SJSA1 (cell line): ENCODE measurements at places on chromosomes 6 and 20. TPM values are rescaled to one million over a fixed set of nuclear protein-coding genes. Genes with fewer than 3 reads are reported as not detected.
A peak's percentile ranks its signal among the peaks of the same experiment; 100 is the strongest.

GRCh38 chr6:119043265-119043664 is 35.2 kb downstream of the FAM184A start:
- DNase-seq = no peak

DNA sequence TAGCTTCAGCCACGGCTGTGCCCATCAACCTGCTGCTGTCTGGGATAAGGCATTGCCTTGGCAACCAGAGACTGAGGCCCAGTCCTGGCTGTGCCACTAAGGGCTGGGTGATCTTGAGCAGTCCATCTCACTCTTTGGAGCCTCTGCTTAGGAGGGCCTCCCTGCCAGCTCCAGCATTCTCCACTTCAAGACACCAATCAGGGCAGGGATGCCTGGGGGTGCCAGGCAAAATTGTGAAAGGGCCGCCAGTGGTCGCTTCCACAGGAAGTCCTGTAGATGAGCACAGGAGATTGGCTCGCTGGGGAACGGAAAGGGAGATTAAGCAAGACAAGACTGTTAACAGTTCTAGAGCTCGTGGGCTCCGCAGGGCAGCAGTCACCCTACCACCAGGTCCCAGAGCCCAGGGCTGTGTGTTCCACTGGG is at the start of gene RAB44:
Gene RAB44 (plus strand): TSS at position 346 of the 423 bp plus-strand sequence. CDS start 6,410 bp downstream, outside the sequence.
- DNase-seq = no peak

DNA sequence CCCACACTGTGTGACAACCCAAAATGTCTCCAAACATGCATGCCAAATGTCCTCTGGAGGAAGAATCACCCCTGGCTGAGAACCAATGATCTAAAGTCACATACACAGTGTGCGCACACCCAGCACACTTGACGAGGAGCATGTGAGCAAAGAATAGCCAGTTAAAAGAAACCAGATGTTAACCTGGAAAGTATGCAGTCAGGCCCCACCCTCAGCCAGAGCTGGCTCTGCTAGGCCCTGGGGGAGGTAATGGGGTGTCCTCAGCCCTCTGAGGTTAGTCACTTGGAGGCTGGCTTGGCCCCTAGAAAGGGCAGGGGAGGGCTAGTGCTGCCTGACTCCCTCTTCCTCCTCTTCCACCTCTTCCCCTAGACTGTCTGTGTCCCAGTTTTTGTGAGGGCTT is 15.2 kb upstream of the GUCA1A start:
- DNase-seq = no peak

GRCh38 chr6:164345806-164346496 is 931.4 kb downstream of the QKI start:
- no peak for DNase-seq

- no peak for DNase-seq
Measured at GRCh38 chr6:115551527-115551926, 509.2 kb downstream of the FRK start.

DNA sequence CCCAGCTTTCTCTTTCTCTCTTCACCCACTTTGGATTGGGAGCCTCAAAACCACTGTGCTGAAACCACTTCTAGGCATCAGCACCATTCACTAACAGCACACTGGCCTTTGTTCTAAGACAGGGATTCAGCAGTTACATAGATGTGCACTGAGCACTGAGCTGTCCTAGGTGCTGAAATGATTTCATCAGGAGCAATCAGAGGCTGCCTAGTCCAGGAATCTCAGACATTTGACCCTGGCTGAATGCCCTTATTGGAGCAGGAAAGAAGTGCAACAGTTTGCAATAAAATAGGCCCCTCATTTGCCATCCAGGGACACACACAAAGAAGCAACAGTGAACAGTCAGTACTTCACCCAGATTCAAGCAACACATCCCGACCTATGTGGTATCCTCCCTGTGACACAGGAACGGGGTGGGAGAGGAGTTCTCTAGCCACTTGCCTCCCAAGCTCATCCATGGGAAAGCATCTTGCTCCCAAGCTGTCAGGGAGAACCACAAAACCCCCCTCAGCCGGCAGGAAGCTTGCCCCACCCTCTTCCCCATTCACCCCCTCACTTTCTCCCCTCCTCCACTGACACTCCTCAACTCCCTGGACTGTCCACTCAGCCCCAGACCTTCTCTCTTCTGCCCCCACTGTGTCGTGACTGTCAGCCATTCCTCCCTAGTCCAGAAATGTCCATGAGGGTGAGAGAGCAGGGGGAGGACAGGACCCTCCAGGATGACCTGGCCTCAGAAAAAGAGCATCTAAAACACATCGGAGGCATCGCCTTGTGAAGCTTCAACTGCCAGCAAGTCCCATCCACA is 304.4 kb downstream of the PREX1 start:
- DNase-seq = peak; percentile 11

The SH3BGRL2 gene
- total RNA-seq = 4.7 and 6.8 TPM in 2 replicates

- DNase-seq = no peak
Measured at GRCh38 chr20:1890469-1891262, 4.5 kb upstream of the SIRPA start.

DNA sequence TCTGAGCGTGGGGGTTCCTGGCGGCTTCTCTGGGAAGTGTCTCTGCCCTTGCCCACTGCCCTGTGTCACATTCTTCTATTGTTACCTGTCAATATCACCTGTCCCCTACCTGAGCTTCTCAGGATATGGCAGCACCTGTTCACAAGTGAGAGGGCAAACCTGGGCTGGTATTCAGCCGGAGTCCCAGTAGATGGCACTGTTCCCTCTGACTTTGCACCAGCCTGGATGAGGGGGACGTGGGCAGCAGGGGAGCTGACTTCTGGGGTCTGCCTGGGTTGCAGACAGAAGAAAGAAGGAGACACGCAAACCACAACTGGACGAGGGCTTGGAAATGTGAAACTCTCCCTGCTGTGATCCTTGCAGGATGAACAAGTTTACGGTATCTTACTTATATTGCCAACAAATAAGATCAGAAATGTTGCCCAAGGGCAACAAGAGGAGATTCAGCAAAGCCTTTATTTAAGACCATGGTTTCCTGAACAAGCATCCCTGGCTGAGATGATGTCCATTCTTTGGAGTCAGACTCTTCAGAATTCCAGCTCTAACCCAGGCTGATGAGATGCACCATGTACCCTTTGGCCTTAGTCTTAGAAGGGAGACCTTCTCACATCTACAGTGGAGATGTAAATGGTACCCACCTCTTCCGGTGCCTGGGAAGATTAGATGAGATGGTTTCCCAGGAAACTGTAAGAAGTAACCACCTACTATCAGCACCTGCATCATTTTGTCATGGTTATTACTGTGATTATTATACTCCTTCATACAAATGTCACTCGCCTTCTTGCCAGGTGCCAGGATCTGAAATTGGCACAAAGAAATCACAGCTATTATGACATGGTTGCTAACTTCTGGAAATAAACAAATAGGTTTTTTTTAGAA is 400.0 kb upstream of the CDH4 start:
- no peak for DNase-seq

- DNase-seq = no peak
Measured at GRCh38 chr20:61911824-61912223, 153.9 kb downstream of the TAF4 start.

DNA sequence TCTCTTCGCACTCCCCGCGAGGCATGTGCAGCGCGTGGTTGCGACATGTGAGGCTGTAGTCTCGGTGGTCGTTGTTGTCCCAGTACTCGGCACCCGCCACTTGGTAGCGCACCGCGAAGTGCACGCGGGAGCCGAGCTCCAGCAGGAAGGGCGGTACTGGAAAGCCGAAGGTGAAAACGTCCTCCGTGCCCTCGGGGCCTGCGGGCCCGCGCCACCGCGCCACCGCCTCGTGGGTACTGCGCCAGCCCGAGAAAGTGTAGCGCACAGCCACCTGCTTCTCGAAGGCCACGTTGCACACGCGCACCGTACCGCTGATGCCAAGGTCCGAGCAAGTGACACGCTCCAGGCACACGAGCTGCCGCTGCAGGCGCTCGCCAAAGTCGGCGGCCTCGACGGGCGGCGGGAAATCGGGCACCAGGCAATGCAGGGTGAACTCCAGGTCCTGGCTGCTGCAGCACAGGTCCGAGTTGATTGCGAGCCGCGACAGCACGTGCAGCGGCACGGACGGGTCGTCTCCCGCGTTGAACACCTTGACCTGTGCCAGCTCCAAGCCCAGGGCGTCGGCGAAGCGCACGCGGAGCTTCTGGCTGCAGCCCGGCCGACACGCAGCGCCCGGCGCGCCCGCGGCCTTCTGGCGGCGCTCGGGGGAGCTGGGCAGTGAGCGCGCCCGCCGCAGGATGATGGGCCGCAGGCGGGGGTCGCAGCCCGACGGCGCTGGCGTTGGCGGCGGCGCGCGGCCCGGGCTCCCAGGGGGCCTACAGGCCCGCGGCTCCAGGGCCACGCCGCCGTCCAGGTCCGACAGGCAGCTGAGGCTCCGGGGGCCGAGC is 840 bp downstream of the PPP1R3D start:
- no peak for DNase-seq

DNA sequence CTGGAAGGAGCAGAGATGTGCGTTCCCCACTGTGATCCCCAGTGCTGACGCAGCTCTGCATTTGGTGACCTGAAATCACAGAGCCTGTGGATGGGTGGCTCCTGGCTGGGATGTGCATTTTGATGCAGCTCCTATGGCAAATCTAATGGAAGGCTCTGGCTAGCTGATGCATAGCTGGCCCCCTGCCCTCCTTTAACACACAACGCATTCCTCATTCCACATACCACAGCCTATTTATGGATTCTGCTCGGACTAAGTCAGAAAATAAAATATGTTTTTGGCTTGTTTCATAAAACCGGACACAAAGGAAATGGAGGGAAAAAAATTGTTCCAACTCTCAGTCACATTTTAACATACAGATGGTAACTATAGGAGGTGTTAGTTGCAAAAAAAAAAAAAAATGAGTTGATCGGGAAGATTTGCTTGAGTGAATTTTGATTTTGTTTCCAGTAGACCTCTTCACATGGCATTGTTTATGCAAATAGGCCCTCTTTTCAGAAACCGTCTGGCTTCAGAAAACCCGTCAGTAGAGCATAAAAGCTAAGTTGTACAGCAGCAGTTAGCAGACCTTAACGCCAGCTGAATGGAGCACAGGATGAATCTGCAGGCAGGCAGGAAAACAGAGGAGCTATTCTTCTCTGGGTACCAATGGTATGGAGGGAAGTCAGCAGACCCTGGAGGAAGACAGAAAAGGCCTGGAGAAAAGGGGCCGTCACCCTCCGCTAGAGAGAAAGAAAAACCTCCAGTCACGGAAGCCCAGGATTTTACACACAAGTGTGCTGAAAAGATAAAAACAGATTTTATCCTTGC is 215.4 kb downstream of the HDGFL1 start:
- no peak for DNase-seq
